ENCODE measurements at places on chromosomes 6 and 20.
A peak's percentile ranks its signal among the peaks of the same experiment; 100 is the strongest.

- DNase-seq = no peak
Observed at GRCh38 chr20:63619505-63619904, 7.4 kb downstream of the GMEB2 start.

DNA sequence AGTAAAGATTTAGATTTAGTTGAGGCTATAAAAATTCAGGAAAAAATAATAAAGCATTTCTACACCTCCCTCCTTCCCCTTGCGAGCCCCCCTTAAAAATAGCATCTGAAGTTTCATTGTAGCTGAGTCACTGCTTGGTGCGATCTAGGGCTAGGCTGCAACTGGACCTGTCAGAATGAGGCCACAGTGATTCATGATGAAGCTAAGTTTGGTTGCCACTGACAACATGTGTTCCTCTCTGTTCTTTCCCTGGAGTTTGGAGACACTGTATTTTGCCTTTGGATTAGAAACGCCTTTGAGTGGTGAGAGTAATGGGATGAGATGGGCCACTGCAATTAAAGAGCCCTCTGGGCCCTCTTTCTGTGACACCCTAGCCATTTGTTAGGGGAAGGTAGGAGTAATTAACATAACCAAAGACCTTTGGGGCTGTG, 334.1 kb downstream of the NRN1 start:
- no peak for DNase-seq

DNA sequence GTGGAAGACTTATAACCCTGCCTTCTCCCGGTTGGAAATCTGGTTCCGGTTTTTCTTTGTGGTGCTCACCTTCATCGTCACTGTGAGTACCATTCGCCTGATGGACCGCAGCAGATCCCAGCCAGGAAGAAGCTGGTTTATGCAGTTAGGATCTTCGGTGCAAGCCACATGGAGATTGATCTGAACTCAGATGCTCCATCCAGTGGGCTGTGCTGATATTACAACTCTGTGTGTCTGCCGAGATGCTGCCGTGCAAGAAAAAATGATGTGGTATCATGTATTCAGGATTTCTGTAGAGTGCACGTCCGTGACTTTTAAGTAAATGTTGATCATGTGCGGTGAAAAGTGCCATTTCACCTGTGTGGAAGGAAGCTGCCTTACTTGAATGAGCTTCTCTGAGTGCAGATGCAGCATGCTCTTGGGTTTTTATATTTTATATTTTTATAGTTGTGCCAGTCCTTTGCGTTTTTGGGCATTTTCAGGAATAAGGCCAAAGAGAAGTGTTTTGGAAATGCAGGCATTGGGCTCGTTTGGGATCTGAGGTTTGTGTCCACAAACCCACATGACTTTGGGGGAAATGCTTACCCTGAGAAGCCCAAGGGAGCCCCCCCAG, 39.2 kb downstream of the DYNLT1 start:
- peak; percentile 72 for DNase-seq

DNA sequence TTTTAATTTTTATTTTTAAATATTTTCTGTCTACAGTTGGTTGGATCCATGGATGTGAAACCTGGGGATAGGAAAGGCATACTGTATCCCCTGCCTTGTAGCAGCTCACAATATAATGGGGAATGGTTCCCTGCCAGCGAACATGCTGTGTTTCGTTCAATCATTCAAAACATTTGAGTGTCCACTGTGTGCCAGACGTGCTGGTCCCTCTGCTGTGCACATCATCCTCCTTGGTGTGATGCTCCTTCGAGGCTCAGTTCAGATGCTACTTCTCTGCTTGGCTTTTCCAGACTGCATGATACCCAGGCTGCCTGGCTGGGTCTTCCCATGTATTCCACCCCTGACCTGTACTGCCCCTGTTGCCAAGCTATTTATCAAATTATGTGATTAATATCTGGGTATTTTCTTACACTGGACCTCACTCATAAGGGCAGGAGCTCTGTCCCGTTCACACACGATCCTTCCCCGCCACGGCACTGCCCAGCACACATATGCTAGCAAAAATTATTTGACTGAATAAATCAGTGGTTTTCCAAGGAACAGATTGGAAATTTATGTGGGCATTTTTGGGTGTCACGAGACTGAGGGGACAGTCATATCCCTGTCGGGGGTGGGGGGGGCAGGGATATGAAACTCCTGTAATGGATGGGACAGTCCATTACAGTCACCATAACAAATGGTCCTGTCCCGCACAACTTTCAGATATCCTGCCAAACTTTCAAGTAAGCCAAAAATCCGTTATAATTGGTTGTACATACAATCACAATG, 4.9 kb downstream of the SDCBP2 start:
- no peak for DNase-seq

- no peak for DNase-seq
Observed at GRCh38 chr6:81761197-81761596, 8.7 kb upstream of the TENT5A start.

GRCh38 chr6:33581186-33581585, 1.1 kb upstream of the BAK1 start:
- no peak for DNase-seq

- DNase-seq = no peak
Observed at GRCh38 chr6:33279971-33280511, 3.1 kb downstream of the B3GALT4 start.

GRCh38 chr6:137284811-137285110, 65.6 kb upstream of the IFNGR1 start:
- no peak for DNase-seq

DNA sequence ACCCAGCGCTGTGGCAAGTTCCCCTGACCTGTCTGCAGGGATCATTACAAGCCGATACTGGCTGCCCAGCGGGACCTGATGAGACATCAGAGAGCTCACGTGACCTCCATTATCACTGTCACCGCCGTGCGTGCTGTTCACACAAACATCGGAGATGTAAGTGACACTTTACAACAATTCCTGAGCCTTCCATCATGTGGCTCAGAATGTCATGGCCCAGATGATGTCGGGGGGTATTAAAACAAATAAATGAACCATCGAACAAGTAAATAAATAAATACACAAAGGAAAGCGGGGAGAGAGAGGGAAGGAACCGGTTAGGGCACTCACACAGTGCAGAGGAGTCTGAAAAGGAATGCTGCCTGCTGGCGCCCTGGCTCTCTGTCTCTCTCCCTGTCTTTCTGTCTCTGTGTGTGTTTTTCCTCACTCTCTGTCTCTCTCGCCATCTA, 195.1 kb downstream of the BMP7 start:
- DNase-seq = no peak

DNA sequence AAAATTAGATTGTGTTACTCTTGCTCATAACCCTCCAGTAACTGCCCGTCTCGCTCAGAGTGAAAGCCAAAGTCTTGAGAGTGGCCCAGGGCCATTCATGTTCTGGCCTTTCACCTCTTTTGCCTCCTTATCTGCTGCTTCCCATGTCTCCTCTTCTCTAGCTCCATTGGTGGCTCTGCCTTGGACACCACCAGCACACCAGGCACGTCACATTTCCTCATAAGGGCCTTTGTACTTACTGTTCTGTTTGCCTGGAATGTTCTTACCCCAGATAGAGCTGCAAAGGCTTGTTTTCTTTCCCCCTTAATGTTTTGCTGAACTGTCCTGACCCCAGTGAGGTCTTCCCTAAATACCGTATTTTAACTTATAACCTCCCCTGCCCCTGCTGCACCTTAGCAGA, 29.3 kb downstream of the MCM8 start:
- no peak for DNase-seq

- DNase-seq = no peak
Observed at GRCh38 chr6:135904666-135905065, 53.2 kb downstream of the PDE7B start.

DNA sequence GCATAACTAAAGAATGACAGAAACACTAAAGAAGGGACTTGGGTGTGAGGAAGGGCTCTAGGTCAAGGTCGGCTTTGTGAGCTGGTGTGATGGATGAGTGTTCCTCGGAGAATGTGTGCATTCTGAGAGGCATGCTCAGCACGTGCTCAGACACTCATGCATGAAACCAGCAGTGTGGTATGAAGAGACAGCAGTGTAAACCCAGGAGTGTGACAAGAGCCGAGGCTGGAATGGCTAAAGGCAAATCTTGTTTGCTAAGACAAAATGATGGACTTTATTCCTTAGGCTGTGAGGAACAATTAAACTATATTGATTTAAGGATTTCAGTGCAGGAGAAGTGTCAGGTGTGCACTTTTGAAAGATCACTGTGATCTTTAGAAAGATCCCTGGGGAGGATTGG, 107.4 kb upstream of the MAP7 start:
- no peak for DNase-seq

DNA sequence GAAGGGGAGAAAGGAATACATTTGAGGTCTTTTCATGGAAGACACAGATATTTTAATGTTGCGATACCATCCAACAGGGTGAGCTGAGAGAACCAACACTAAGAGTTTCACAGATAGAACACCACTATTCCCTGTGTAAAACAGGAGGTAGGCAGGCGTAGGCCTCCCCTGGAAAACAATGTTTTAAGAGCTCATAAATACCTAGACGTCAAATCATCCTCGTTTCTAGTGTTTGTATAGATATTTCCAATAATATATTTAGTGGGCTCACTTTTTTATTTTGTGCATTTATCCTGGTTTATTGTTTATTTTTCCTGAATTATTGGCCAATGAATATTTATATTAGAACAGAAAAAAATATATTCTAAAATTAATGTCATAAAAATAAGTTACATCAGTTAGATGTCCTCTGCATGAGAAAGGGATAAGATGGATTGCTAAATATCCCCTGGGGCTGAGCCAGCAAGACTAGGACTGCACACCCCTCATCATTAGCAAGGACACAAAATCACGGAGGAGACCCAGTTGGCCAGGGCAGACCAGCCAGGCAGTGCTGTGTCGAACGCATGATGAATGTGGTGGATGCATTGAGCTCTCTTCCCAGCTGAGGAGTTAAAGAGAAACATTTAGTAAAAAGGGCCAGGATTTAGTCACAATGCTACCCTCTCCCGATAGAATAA, 380.5 kb downstream of the C6orf118 start:
- no peak for DNase-seq

- no peak for DNase-seq
Observed at GRCh38 chr20:57493091-57493615, 31.8 kb downstream of the CTCFL start.

DNA sequence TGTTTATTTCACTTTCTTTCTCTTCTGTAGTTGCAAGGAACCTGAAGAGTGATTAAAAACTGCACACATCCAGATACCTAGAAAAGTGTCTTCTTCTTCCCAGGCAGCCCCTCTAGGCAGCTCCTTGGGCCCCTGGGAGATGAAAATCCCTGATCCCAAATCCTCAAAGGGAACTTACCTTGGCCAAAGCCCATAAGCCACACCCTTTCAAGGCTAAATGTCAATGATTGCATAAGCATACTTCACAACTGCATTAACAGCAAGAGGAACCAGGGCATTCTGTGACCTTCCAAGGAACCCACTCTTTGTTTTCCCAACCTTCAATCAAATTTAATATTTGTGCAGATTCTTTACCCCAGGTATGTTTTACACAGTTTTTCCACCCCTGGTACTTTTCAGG, 4.4 kb upstream of the HMGN3 start:
- no peak for DNase-seq

GRCh38 chr20:47985092-47985850, 200.0 kb upstream of the SULF2 start:
- DNase-seq = no peak

- DNase-seq = no peak
Observed at GRCh38 chr20:61628480-61628879, 376.4 kb downstream of the CDH4 start.

DNA sequence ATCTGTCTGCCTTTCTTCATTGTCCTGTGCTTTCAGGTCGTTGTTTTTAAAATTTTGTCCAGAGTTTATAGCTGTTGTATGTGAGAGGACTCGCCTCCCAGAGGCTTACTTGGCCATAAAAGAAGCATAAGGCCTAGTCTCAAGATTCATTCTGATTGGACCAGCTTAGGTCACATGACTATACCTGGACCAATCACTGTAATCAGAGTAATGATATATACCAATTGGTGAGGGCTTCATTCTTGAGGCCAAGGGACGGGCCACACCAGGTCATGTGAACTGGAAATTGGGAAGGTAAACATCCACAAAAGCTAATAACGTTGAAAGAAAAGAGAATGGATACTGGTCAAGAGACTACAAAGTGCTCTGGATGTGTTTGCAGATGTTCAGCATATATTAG, 141.4 kb upstream of the SULF2 start:
- no peak for DNase-seq

DNA sequence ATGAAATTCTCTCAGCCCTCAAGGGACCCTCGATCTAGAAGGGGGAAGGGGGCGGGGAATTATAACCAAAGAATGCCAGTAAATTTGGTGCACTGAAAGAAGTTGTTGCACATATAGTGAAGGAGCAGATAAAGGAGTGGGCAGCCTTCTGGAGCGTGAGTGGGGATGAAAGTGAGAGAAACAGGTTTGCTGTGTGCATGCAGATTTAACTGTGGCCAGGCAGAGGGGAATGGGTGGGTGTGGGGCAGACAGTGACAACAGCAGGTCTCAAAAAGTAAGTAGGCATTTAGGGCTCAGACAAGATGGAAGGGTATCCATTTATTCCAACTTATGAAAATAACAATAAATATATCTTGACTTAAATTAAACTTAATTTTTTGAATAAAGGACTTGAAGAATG, 149.1 kb downstream of the KCNQ5 start:
- no peak for DNase-seq

DNA sequence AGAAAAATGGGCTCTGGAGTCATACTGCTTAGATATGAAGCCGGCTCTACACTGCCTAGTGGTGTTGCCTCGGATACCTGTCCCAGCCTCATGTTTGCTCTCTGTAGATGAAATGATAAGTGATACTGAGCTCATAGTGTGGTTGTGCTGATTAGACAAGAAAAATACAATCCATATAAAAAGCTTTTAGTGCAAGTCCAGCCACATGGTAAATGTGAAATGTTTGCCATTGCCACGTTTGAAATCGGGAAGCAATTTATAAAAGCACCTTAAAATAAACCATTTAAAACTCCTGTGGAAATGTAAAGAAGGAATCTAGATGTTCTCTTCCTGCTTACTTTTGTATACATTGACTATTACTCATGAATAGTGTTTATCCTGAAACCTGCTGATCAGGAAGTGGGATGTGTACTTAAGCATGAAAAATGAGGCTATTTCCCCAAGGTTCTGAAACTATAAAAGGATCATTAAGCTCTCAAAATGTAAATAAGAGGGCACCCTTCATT, 13.1 kb upstream of the PBOV1 start:
- no peak for DNase-seq

GRCh38 chr6:1267790-1268762, 43.8 kb upstream of the FOXQ1 start:
- no peak for DNase-seq

GRCh38 chr6:112018619-112019416, 35.1 kb upstream of the CCN6 start:
- no peak for DNase-seq
